ENCODE measurements at places on chromosomes 12 and 14. TPM values are rescaled to one million over a fixed set of nuclear protein-coding genes. Genes with fewer than 3 reads are reported as not detected.

SLC4A8 gene
- total RNA-seq, result 2.4 TPM

GRCh38 chr12:131085816-131086591 is 132.3 kb downstream of the ADGRD1 start:
- no peak overlapping the region for H3K4me3 ChIP-seq
- H3K27me3 ChIP-seq, result no peaks in the 10 kb centered on the region
- no peak overlapping the region for H3K27ac ChIP-seq
- H3K36me3 ChIP-seq, result no peaks in the 10 kb centered on the region
- H3K4me1 ChIP-seq, result no peaks in the 10 kb centered on the region

CATSPERB gene
- total RNA-seq, result 2.1 TPM

SLC6A12 gene
- 130 TPM for total RNA-seq

- H3K27ac ChIP-seq, result no peak overlapping the region
- H3K27me3 ChIP-seq, result no peaks in the 10 kb centered on the region
- no peaks in the 10 kb centered on the region for H3K36me3 ChIP-seq
- peak; percentile 8 for DNase-seq
- no peak overlapping the region for H3K4me3 ChIP-seq
Observed at GRCh38 chr12:111173836-111174235, 195.1 kb downstream of the PHETA1 start.

OLR1 gene
- total RNA-seq, result 6.7 TPM

DNA sequence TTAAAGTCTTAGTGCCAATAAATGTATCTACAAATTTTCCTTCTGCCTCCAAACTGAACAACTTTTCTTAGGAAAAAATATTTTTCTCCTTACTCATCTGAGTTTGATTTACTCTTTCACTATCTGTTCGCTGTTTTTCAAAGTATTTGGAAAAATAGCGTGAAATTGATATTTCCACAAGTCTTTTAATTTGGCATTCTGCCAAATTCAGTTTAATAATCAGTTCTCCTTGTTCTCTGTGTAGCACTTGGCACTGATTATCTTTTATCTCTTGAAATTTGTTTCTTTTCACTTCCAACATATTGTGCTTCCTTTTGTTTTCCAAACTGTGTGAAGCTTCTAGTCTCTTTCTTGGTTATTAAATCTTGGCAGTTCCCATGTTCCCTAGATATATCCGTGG is 559.8 kb downstream of the RPL10L start:
- H3K27me3 ChIP-seq, result no peaks in the 10 kb centered on the region
- no peaks in the 10 kb centered on the region for H3K36me3 ChIP-seq
- H3K4me1 ChIP-seq, result no peaks in the 10 kb centered on the region
- H3K27ac ChIP-seq, result no peak overlapping the region
- no peak for DNase-seq

TMEM229B gene
- total RNA-seq, result 7.8 TPM

GRCh38 chr12:9130244-9130643 is 14.5 kb upstream of the A2M start:
- no peaks in the 10 kb centered on the region for H3K4me1 ChIP-seq
- no peaks in the 10 kb centered on the region for H3K27me3 ChIP-seq

DNA sequence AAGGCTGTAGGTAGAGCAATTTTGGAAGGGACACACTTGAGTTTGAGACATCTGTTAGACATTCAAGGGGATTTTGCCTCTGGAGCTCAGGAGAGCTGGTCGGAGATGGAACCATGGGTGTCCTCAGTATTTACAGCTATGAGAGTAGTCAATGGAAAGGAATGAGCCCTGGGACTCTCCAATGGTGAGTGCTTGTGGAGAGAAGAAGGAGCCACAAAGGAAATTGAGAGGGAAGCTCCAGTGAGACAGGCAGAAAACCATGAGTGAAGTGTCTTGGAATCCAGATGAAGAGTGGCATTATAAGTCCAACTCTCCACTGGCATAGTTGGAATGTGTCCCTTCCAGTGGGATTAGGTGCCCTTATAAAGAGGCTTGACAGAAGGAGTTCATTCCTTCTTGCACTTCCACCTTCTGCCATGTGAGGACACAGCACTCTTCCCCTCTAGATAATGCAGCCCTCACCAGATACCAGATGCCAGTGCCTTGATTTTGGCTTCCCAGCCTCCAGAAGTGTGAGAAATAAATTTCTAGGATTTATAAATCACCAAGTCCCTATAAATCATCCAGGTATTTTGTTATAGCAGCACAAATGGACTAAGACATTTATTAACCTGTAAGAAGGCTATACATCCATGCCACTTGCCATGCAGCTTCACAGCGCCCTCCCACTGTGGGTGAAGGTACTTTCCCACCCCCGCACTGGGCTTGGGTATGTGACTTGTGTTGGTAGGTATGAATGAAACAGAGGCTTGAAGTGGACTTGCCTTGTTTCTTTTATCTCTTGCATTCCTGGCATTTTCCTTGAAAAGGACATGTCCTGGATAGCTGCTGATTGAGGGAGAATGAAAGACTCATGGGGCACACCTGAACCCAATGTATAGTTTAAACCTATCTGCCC is 27.3 kb downstream of the LLPH start:
- H3K36me3 ChIP-seq, result no peaks in the 10 kb centered on the region
- no peaks in the 10 kb centered on the region for H3K27me3 ChIP-seq
- H3K27ac ChIP-seq, result no peak overlapping the region
- no peak overlapping the region for H3K4me3 ChIP-seq

ZBTB42 gene
- total RNA-seq, result 10.0 TPM

DYNC1H1 gene
- 390 TPM for total RNA-seq

DNA sequence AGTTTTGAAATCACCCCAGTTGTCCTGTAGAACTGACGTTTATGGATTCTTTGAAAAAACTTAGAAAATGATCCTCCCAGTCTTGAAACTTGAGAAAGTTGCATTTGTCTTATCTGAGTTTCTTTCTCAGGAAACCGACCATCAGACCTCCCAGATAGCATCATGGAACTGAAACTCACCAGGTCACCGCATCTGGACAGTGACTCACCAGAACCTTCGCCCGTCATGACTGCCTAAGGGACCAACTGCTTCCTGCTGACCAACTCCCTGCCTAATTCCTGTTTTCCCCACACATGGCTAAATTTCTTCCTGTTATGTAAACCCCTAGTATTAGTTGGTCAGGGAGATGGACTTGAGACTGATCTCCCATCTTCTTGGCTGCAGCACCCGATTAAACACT is 175.7 kb downstream of the RIMBP2 start:
- no peaks in the 10 kb centered on the region for H3K27me3 ChIP-seq
- DNase-seq, result no peak
- no peak overlapping the region for H3K4me3 ChIP-seq
- H3K36me3 ChIP-seq, result no peaks in the 10 kb centered on the region

DNA sequence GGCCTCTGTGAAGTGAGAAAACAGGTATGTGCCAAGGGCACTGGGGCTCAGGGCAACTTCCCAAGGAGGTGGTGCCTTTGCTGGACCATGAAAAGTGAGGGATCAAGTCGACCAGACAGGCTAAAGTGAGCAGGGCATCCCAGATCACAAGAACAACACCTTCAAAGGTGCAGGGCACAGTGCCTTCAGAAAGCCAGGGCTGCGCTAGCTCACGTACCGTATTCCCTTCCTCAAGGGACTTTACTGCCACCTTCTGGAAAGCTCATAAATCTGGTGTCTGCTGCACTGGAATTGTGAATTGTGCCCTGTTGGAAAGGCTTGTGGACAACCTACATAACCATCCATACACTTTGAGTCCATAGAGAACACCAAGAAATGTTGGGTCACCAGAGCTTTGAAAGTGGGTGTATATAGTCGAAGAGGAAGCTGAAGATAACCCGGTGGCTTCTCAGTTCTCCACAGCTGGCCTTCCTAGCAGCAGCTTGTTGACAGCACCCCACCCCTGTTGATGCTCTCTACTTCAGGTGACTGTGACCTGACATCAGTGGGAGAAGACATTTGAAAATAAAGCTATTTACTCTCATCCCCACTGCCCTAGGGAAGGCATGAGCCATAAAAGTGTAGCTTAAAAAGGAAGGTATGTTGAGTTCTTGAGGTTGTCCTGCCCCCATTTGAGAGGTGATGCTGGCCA is 24.5 kb downstream of the FIGNL2 start:
- no peaks in the 10 kb centered on the region for H3K4me1 ChIP-seq
- no peak overlapping the region for H3K27ac ChIP-seq
- no peaks in the 10 kb centered on the region for H3K27me3 ChIP-seq
- H3K36me3 ChIP-seq, result no peaks in the 10 kb centered on the region

GRCh38 chr14:39023939-39024871 is 78.8 kb downstream of the SEC23A start:
- no peaks in the 10 kb centered on the region for H3K27me3 ChIP-seq
- H3K36me3 ChIP-seq, result no peaks in the 10 kb centered on the region
- no peak overlapping the region for H3K27ac ChIP-seq
- H3K4me3 ChIP-seq, result no peak overlapping the region
- no peaks in the 10 kb centered on the region for H3K4me1 ChIP-seq
- no peak for DNase-seq

- H3K27ac ChIP-seq, result no peak overlapping the region
- H3K4me1 ChIP-seq, result no peaks in the 10 kb centered on the region
- no peaks in the 10 kb centered on the region for H3K36me3 ChIP-seq
- H3K27me3 ChIP-seq, result no peaks in the 10 kb centered on the region
- peak; percentile 72 for DNase-seq
- no peak overlapping the region for H3K4me3 ChIP-seq
Observed at GRCh38 chr12:85825746-85826145, 10.5 kb downstream of the RASSF9 start.

DNA sequence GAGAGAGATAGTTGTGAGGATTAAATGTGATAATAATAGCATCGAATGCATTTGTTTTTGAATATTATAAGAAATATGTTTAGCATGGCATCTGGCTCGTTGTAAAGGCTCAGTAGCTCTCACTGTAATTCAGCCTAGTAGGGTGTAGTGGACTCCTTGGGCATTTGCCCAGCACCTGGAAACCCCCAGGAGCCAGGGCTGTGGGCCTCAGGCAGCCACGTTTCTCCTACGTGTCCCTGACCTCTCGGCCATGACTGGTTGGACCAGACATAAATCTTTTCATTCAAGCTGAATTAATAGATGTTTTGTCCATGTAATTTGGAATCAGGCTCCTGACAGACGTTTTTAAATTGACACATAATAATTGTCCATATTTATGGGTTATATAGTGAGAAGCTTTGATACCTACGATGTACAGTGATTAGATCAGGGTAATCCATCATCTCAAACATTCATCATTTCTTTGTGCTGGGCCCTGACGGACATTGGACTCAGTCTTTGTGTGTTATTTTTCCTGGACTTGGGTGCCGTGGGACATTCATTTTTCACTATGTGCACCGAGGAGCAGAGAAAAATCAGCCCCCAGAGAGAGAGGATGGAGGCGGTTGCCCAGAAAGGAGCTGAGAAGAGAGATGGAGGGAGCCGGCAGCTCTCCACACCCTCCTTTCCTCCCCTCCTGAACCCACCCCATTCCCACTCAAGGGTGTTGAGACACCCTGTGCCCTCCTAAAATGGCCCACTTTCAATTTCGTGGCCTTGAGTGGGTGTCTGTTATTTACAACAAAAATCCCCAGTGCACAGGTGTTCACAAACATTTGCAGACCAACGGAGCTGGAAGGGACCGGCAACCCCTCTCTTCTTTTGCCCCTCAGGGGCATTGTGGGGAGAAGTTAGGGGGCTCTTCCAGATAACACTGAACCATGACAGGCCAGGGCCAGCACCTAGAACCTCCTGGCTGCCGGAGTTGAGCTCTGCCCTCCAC is 296.4 kb downstream of the DPF3 start:
- no peak overlapping the region for H3K27ac ChIP-seq
- no peak overlapping the region for H3K4me3 ChIP-seq
- H3K27me3 ChIP-seq, result no peaks in the 10 kb centered on the region
- no peaks in the 10 kb centered on the region for H3K36me3 ChIP-seq

CMTM5 gene
- total RNA-seq, result 0.54 TPM

C12orf60 gene
- 2.0 TPM for total RNA-seq

PRKD1 gene
- 45.1 TPM for total RNA-seq

- no peaks in the 10 kb centered on the region for H3K36me3 ChIP-seq
- DNase-seq, result no peak
- no peak overlapping the region for H3K4me3 ChIP-seq
- H3K27me3 ChIP-seq, result peaks cover 3% of the 10 kb centered on the region
- H3K4me1 ChIP-seq, result no peaks in the 10 kb centered on the region
Observed at GRCh38 chr12:1531654-1532374, 62.6 kb downstream of the FBXL14 start.

PAH gene
- total RNA-seq, result 8.7 TPM

HCAR3 gene
- total RNA-seq, result not detected

- no peak for DNase-seq
- no peak overlapping the region for H3K27ac ChIP-seq
- no peak overlapping the region for H3K4me3 ChIP-seq
- H3K36me3 ChIP-seq, result no peaks in the 10 kb centered on the region
- H3K27me3 ChIP-seq, result no peaks in the 10 kb centered on the region
Observed at GRCh38 chr12:75646329-75647210, 135.2 kb upstream of the KRR1 start.

OR4K1 gene
- not detected for total RNA-seq

DNA sequence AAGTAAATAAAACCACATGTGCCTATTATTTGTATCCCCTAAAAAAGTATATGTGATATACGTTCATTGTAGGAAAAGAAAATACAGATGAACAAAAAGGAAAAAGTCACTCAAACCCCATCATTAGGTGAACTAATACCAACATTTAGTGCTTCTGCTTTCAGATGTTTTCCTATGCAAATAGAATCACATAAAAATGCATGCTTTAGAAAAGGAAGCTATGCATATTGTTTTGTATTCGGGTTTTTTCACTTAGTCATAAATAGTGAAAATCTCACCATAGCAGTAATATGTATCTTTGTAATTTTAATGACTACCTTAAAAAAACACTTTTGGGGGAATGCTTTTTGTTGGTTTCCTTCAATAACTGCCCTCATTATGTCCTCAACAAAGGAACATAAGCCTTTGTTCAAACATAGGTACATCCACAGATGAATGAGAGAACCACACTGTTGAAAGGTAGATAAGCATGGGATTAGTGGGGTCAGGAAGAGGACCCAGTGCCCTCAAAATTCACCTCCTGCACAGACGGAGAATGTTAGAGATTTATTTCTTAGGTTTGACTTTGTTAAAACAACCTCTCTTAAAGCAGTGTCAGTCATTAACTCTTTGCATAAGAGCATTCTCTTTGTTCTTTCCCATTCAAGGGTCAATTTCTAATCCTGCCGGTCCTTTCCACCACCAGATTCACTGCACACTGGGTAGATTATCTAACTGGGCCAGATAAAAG is 6.5 kb downstream of the AMDHD1 start:
- no peaks in the 10 kb centered on the region for H3K36me3 ChIP-seq
- H3K27ac ChIP-seq, result no peak overlapping the region
- no peaks in the 10 kb centered on the region for H3K27me3 ChIP-seq

BEGAIN gene
- 1.4 TPM for total RNA-seq

TRHDE gene
- 18.6 TPM for total RNA-seq

Data from kidney (tissue), 22 donors.